T follicular helper cell (primary cell): ENCODE measurements at places on chromosomes 2 and 18.
A peak's percentile ranks its signal among the peaks of the same experiment; 100 is the strongest.

GRCh38 chr2:187581125-187581896 lies 27.1 kb upstream of the TFPI start:
- DNase-seq: no peak

- no peak for DNase-seq
Observed at GRCh38 chr2:109277406-109277805, 148.4 kb downstream of the SH3RF3 start.

DNA sequence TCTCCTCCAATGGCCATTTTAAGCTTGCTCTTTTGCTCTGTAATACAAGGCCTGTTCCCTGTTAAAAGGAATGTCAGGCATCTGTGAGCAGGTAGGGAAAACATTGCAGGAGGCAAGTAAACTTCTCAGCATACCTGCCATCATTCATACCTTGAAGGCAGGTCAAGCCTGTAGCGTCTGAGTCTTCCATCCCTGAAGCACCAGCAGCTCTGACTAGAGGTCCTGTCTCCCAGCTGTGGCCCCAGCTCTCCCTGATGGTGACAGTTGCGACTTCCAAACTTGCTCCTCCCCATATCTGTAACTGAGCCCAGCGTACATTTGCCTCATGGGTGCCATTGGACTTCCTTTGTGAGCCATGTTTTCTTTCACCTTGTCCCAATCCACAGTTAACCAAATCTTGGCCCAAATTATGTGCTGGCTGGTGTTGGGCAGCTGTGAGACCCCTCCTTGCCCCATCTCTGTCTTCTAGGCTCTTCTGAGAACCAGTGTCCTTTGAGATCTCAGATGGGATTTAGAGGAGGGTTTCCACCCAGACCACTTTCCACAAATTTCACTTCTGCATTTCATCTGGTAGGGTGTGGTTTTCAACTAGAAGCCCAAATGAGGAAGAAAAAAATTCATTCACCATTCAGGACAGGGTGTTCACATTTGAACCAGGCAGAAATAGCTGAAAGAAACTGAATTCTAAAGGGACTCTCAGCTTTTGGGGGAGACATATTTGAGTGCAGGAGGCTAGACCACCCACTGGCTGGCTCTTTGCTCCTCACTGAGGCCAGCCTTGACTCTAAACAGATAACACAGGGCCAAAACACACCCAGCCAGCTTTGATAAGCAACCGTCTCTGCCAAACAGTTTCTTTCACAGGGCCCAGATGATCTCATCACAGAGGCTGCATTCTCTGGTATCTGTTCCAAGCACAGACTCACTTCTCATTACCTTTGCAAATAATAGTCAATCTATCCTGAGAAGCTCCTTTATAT lies 66.4 kb upstream of the MSH2 start:
- no peak for DNase-seq

DNA sequence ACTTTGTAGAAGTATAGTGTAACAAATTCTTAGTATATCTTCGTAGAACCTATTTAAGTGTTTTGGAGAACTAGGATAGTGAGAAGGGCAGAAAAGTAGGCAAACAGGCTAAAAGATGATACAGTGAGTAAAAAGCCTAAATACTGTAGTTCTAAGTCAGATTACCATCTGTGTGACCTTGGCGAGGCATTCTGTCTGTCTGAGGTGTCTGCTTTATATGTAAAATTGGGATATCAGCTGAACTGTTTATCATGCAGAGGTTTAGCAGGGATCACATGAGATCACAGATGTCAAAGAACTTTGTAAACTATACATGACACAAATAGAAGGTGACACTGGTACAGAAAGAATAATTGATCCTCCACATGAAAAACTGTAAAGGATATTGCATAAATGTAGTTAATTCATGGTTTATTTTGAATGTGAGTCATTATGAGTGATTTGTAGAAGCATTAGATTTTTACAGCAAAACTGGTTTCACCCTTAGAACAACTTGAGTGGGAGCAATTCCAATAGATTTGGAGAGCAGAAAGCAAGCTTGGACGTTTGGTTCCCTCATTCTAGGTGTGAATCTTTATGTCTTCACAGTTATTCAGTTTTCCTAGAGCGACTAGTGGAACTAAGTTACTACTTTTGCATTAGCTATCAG lies 41.9 kb downstream of the TAF1B start:
- DNase-seq: no peak

GRCh38 chr2:188089901-188090300 lies 201.8 kb upstream of the GULP1 start:
- no peak for DNase-seq

DNA sequence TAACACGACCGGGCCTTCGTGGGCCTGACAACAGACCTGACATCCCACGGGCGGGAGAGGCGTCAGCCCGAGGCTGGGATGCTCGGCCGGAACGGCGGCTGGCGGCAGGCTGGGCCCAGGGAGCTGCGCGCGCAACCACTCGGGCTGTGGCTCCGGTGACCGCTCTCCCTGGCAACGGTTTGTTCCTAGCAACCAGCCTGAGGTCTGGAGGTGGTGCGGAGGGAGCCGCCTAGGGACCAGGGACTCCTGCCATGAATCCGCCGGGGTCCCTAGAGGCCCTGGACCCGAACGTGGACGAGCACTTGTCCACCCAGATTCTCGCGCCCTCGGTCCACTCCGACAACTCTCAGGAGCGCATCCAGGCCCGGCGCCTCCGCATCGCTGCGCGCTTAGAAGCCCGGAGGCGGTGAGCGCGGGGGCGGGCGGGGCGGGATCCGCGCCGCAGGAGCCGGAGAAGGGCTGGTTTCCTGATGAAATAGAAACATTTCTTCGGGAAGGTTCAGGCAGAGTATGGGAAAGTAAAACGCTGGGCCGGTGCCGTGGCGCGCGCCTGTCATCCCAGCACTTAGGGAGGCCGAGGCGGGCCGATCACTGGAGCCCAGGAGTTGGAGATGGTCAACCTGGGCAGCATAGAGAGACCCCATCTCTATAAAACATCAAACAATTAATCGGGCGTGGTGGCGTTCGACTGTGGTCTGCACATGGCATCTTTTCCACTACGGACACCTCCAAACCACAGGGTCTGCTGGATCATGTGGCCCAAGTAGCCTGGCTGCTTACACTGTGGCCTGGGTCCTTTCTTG lies at the start of gene DRC1:
Gene DRC1, plus strand, starts transcription at position 182 of the 803 bp plus-strand sequence. Its CDS starts 70 bp downstream, at position 252.
- DNase-seq: no peak

DNA sequence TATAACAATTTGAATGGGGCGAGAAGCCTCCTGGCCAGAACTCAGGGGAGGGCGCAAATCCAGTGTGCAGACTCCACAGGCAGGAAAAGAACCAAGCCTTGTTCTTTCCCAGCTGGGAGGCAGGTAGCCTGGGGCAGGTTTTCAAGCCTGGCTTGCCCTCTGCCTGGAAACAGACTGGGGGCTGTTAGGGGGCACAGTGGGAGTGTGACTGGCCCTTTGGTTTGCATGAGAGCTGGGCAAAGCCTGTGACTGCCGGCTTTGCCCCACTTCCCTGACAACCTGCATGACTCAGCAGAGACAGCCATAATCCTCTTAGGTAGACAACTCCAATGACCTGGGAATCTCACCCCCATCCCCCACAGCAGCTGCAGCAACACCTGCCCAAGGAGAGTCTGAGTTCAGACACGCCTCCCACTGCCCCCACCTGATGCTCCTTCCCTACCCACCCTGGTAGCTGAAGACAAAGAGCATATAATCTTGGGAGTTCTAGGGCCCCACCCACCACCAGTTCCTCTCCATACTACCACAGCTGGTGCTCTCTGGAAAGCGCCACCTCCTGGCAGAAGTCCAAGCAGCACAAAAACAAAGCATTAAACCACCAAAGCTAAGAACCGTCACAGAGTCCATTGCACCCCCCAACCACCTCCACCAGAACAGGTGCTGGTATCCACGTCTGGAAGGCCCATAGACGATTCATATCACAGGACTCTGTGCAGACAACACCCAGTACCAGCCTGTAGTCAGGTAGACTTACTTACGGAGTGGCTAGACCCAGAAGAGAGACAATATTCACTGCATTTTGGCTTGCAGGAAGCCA lies 402.5 kb downstream of the STK39 start:
- no peak for DNase-seq

- DNase-seq: peak; percentile 61
Observed at GRCh38 chr2:11750422-11750821, 4.0 kb downstream of the LPIN1 start.

- no peak for DNase-seq
Observed at GRCh38 chr18:6580401-6580800, 149.1 kb upstream of the ARHGAP28 start.

- DNase-seq: peak; percentile 17
Observed at GRCh38 chr2:174634130-174635014, 36.8 kb upstream of the WIPF1 start.

- DNase-seq: no peak
Observed at GRCh38 chr2:22520369-22521288, 864.4 kb upstream of the KLHL29 start.

DNA sequence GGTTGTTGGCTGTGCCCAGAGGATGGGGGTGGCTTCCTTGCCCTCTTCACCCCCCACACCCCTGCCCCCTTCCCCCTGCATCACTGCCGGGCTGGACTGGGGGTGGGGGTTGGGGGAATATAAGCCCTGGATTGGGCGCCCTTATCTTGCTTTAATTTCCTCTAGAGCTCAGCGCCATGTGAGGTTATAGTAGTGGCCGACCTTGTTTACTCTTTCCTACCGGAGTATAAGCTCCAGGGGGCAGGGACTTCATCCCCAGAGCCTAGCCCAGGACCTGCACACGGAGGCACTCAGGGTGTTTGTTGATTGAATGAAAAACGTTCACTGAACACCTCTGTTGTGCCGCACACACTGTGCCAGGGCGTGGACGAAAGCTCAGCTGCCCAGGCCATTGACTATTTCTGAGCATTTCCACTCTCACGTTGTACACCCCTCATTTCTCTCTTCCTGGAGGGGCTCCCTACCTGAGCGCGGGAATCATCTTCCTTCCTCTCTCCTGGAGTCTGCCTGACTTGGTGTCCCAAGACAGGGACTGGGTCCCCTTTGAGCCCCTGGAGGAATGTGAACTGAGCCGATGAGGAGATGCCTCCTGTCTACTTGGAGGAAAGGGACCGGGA lies 9.3 kb upstream of the SPATA3 start:
- no peak for DNase-seq

DNA sequence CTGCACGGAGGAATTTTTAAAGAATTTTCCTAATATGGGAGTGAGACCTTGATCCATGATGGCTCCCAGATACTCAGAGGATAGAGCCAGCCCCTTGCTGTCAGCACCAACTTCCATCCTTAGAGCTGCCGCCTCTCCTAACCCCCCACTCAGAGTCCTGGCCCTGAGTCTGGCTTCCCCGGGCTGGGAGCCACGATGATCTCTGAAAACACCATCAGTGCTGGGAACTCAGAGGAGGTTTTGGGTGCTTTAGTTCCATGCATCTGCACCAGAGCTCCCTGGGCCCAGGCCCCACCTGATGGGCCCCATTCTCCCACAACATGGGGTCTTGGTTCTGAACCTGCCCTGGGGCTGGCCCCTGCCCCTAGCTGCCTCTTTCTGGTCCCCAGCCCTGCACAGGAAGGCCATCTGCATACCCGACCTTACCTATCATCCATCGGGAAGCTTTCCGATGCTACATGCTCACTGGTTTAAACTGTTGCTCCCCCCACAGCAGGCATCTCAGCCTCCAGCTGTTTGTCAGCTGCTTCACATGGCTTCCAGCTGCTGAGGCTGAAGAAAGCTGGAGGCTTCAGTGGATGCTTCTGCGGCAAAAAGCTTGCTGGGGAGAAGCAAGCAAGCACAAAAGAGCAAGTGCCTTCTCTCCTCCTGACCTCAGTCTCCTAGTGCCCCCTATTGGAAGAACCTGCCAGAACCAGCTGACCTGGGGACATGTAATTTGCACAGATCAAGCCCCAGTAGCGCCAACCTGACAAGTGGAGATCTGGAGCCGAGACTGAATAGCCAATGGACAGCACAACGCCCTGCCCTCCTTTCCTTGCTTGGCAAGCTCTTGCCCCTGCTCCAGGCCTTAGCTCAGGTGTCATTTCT lies 24.2 kb upstream of the RHOB start:
- DNase-seq: no peak

- no peak for DNase-seq
Observed at GRCh38 chr18:71678144-71678543, 866.0 kb downstream of the CBLN2 start.

DNA sequence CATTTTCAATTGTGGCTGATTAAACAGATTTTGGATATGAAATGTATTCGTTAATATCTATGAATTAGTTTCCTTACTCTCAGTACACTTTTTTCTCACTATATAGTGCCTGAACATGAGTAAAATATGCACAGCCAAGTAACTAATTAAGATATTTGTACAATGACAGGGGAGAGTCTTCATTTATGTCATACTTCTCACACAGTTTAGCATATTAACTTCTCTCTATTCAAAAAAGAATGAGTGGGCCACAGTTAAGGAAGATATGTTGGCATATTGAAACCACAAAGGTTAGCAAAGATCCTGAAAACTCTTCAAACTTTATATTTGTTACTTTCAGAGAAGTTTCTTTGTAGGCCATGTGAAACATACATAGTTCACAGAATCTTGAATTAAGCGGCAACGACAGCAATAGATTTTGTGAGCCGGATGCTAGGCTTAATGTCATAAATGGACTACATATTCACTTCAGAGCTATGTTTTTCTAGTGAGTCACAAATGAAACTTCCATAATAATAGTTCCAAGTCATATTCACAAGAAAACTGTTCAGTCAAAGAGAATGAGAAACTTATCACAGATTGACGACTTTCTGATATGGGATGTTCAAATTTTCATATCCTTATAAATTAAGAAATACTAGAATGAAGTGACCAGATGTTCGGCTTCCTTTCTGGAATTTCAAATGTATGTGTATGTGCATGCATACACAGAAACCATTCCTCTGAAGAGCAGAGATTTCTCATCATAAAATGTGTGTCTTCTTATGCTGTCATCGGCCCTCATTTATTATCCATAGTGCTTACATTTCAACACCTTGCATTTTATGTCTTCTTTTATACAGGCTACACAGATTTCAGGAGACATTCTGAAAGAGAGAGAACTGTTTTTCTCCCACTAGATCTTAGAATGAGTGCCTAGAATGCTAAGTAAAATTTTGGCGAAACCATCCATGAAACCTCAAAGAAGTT lies 584.0 kb downstream of the SATB2 start:
- DNase-seq: no peak

DNA sequence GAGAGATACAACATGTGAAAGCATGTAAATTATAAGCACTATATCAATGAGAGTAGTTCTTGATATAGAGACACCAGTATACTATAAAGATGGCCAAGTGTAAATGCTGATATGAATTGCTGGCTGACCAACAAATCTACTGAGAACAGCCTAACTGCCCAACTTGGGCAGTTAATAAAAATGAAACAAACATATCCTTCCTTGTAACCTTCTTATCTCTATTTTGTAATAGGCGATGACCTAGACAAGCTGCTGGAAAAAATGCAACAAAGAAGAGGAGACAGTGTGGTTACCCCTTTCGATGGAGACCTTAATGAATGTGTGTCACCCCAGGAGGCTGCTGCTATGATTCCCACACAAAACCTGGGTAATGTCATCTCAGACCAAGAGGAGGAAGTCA lies 148.7 kb downstream of the ESCO1 start:
- no peak for DNase-seq

DNA sequence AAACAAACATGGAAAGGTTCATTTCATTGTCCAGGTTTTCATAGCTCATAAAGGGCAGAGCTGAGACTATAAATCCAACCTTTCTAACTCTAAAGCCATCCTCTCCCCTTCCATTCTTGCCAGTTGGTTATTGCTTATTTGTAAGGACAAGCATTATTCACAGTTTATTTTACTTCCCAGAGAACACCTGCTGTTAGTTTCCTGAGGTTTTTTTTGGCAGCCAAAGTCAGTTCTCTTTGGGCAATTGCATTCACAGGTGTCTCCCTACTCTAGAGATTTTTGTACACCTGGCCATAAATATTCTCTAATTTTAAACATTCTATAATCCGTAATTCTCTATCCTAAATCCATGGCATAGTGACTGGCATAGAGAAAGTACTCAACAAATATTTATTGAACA lies 87.3 kb upstream of the SPHKAP start:
- no peak for DNase-seq

- DNase-seq: no peak
Observed at GRCh38 chr2:101356521-101356920, 30.8 kb downstream of the CREG2 start.
